ENCODE measurements at places on chromosomes 12 and 14.

GRCh38 chr12:68910128-68910527, 22.8 kb downstream of the CPM start:
- DNase-seq = no peak

DNA sequence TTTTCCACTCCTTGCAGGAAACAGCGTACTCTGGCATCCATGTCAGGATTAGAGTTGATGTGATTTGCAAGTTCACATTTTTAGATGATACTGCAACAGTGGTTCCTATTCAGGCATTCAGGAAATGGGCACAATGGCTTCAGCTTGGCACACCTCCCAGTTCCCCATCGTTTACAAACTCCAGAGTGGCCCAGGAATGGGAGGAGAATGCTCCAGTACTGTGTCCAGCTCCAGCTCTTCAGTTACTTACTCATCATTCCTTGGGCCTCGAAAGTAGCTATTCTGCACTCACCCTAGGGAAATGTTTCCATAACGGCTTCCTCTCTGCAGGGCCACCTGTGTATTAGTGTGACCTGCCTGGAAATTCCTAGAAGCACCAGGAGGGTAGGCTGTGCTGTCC, 239.7 kb upstream of the RGS6 start:
- DNase-seq = no peak

- no peak for DNase-seq
Measured at GRCh38 chr12:95784286-95784685, 6.3 kb downstream of the NTN4 start.

- DNase-seq = no peak
Measured at GRCh38 chr14:105395538-105395854, 2.8 kb upstream of the TEX22 start.

DNA sequence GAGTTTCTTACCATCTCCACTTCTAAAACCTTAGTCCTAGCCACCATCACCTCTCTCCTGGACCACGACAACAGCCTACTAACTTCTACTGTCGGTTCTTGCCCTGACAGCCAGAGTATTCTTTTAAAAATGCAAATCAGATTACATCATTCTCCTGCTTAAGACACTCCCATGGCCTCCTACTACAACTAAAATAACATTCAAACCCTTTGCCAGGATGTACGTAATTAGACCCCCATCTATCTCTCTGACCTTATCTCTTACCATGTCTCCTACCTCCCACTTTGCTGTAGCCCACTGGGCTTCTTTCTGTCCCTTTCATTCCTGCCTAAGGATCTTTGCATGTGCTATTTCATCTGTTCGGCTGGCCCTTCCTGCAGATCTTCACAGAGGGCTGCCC, 27.6 kb downstream of the TRIM9 start:
- DNase-seq = no peak

DNA sequence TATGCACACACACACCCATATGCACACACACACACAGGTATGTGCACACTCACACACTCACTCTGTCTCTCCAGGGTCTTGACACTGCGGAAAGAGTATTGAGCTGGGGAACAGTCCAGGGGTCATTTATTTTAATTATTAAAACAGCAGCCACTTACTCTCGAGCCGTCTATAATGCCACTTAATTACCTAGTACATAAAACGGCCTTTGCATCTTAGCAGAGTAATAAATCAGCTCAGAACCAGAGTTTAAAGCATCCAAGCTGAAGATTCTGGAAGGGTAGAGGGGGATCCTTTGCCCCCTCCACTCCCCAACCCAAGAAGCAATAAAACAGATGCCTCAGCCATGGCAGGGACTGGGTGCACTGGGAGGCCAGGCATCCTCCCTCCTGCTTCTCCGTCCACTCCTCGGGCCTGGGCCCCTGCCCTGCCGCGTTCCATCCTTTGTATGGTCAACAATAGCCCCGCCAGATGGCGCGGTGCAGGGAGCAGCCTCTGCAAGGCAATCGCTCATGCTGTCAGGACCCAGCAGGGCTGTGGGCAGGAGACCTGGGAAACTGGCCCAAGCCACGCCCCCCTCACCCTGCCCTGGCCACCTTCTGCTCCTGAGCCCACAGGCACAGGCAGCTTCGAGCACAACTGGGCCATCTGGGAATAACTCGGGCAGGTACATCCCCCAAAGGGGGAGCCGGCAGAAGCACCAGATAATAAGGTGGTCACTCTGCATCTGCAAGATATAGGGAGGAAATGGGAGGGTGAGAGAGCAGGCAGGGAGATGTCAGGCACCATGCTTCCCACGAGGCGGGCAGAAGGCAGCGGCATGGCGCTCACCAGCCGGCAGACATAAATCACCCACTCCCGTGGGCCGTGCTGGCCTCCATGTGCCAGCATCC, 40.9 kb downstream of the CCDC85C start:
- no peak for DNase-seq

DNA sequence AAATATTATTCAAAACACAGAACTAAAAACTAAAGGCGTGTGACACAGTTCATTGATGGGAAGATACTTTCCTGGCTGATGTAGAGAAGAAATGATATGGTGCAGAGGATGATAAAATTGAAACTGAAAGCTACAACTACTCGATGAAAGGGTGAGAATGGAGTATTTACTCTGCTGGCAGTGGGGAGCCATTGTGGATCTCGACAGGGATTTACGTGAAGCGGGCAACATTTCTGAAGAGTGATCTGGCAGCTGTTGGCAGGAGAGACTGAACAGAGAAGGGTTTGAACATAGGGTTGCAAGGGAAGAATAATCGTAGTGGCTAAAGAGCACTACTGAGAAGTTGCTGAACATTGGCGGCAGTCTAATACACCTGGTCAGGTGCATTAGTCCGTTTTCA, 464.9 kb downstream of the PDZRN4 start:
- no peak for DNase-seq

GRCh38 chr14:25308244-25308643, 258.3 kb upstream of the STXBP6 start:
- DNase-seq = no peak

DNA sequence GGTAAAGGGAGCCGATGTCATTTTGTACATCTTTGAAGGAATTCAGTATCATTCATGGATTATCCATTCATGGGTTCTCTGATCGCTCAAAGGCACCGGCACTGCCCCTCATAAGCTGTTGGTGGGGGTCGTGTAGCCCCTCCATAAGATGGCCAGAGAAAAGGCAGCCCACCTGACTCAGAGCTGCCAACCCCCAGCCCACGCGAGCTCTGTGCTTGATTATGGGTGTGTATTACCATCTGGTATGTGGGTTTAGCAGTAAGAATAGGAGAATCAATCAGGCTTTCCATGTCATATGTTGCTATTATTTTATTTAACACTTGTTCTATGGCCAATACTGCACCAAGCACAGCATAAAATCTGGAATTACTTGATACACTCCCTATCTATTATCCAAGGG, 32.1 kb upstream of the AMIGO2 start:
- DNase-seq = no peak
